ENCODE measurements at places on chromosomes 1 and 21. TPM values are rescaled to one million over a fixed set of nuclear protein-coding genes. Genes with fewer than 3 reads are reported as not detected.

Gene OR2T3
- total RNA-seq, result not detected

- no peak for DNase-seq
Measured at GRCh38 chr1:223401873-223402789, 8.9 kb downstream of the CCDC185 start.

Gene PTPN22
- total RNA-seq, result 3.2 TPM

Gene LCE2B
- total RNA-seq, result not detected
